Peyer's patch (tissue), 4 donors: ENCODE measurements at places on chromosomes 1 and 21. TPM values are rescaled to one million over a fixed set of nuclear protein-coding genes. Genes with fewer than 3 reads are reported as not detected.
A peak's percentile ranks its signal among the peaks of the same experiment; 100 is the strongest.

KCNJ15 gene
- not detected for total RNA-seq

VHLL gene
- total RNA-seq, result not detected

PTPRC gene
- 13.3 TPM for total RNA-seq

OVAAL gene
- total RNA-seq, result not detected

CHRNB2 gene
- total RNA-seq, result 0.27 TPM

EFNA3 gene
- total RNA-seq, result 4.8 TPM

TAS1R1 gene
- total RNA-seq, result not detected

PIP5K1A gene
- 87.0 TPM for total RNA-seq

GRCh38 chr1:197468543-197469175, 200.6 kb downstream of the CRB1 start:
- no peak overlapping the region for H3K27ac ChIP-seq
- no peak overlapping the region for H3K4me3 ChIP-seq
- no peaks in the 10 kb centered on the region for H3K36me3 ChIP-seq

GRCh38 chr1:156242738-156243137, 754 bp downstream of the BGLAP start:
- H3K4me1 ChIP-seq, result peaks cover 12% of the 10 kb centered on the region
- H3K36me3 ChIP-seq, result no peaks in the 10 kb centered on the region
- H3K4me3 ChIP-seq, result no peak overlapping the region
- no peaks in the 10 kb centered on the region for H3K27me3 ChIP-seq
- no peak for DNase-seq

- no peaks in the 10 kb centered on the region for H3K27me3 ChIP-seq
- H3K4me3 ChIP-seq, result no peak overlapping the region
- no peaks in the 10 kb centered on the region for H3K36me3 ChIP-seq
- no peaks in the 10 kb centered on the region for H3K4me1 ChIP-seq
Measured at GRCh38 chr1:91725989-91726721, 159.8 kb downstream of the TGFBR3 start.

- no peak for DNase-seq
- H3K4me1 ChIP-seq, result no peaks in the 10 kb centered on the region
- no peaks in the 10 kb centered on the region for H3K36me3 ChIP-seq
Measured at GRCh38 chr1:5856246-5856815, 135.9 kb downstream of the NPHP4 start.

DNA sequence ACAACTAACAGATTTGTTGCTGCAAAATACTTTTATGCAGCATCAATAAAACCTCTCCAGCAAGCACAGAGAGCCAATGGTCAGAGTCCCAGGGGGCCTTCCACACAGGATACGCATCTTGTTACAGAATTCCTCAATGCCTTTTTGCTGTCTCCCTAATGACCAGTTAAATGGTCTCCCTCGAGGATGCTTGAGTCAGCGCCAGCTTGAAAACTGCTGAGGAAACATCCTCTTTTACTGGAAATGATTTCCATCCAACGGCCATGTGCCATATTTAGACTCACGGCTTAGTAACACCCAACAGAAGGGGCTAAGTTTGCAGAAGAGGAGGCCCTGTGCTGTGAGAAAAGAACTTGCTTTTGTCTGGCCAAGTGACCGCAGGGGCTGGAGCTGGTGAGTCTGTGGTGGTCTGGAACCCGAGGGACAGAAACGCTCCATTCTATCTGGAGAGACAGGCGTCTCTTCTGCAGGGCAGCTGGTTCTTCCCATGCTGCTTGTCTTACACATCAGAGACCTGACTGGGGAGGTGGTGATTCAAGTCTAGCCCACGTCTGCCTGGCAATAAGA, 496.4 kb downstream of the SETD4 start:
- no peaks in the 10 kb centered on the region for H3K27me3 ChIP-seq
- H3K27ac ChIP-seq, result no peak overlapping the region
- H3K36me3 ChIP-seq, result no peaks in the 10 kb centered on the region
- no peak for DNase-seq

- no peak overlapping the region for H3K27ac ChIP-seq
- no peaks in the 10 kb centered on the region for H3K36me3 ChIP-seq
- H3K4me1 ChIP-seq, result no peaks in the 10 kb centered on the region
Measured at GRCh38 chr1:33719326-33719725, 144.6 kb upstream of the HMGB4 start.

GRCh38 chr1:53477651-53478501, 18.7 kb downstream of the DMRTB1 start:
- H3K4me3 ChIP-seq, result no peak overlapping the region
- H3K27me3 ChIP-seq, result no peaks in the 10 kb centered on the region
- no peaks in the 10 kb centered on the region for H3K36me3 ChIP-seq
- H3K4me1 ChIP-seq, result no peaks in the 10 kb centered on the region
- H3K27ac ChIP-seq, result no peak overlapping the region
- no peak for DNase-seq

GRCh38 chr21:43818685-43819084, 29.3 kb downstream of the RRP1 start:
- no peaks in the 10 kb centered on the region for H3K4me1 ChIP-seq
- no peak overlapping the region for H3K27ac ChIP-seq
- no peak overlapping the region for H3K4me3 ChIP-seq
- H3K36me3 ChIP-seq, result no peaks in the 10 kb centered on the region
- no peak for DNase-seq
- no peaks in the 10 kb centered on the region for H3K27me3 ChIP-seq

- peaks cover 19% of the 10 kb centered on the region for H3K4me1 ChIP-seq
- H3K4me3 ChIP-seq, result no peak overlapping the region
- no peaks in the 10 kb centered on the region for H3K36me3 ChIP-seq
- H3K27ac ChIP-seq, result peak overlapping the region; percentile 1
- no peaks in the 10 kb centered on the region for H3K27me3 ChIP-seq
Measured at GRCh38 chr1:23916209-23917131, 3.3 kb upstream of the CNR2 start.

GRCh38 chr1:155250246-155250632, 5.0 kb downstream of the ENTREP3 start:
- no peak for DNase-seq
- peaks cover 27% of the 10 kb centered on the region for H3K4me1 ChIP-seq
- no peaks in the 10 kb centered on the region for H3K27me3 ChIP-seq
- no peaks in the 10 kb centered on the region for H3K36me3 ChIP-seq
- H3K4me3 ChIP-seq, result peak overlapping the region; percentile 40

- H3K4me1 ChIP-seq, result no peaks in the 10 kb centered on the region
- no peaks in the 10 kb centered on the region for H3K36me3 ChIP-seq
- no peak overlapping the region for H3K27ac ChIP-seq
- H3K4me3 ChIP-seq, result no peak overlapping the region
- DNase-seq, result no peak
- no peaks in the 10 kb centered on the region for H3K27me3 ChIP-seq
Measured at GRCh38 chr1:110736900-110737605, 62.3 kb upstream of the KCNA3 start.

DNA sequence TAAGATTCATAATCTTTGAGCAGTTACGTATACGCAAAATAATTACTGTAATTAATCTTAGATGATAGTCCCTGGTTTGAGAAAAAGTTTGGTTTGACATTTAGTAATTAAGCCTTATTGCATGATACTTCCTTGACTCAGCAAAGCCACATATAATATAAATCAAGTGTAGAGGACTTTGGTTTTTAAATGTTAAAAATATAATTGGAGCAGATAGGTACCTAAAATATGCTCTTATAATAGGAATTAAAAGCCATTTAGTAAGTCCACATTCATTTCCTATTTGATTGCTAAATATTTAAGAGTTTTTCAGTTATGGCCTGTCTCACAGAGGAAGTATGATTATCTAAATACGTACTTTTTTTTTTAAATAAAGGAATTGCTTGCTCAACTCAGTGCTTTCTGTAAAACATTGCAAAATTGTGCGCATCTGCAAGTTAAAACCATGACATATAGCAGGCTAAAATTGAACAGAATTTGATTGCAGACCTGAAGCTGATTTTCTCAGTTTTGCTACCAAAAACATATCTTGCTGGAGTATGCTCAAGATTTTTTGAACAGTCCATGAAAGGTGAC, 20.4 kb downstream of the RPE65 start:
- H3K4me3 ChIP-seq, result no peak overlapping the region
- no peaks in the 10 kb centered on the region for H3K4me1 ChIP-seq
- no peak overlapping the region for H3K27ac ChIP-seq
- DNase-seq, result no peak

- H3K36me3 ChIP-seq, result no peaks in the 10 kb centered on the region
- no peak within 1 kb of the TSS for H3K4me3 ChIP-seq
- no peaks in the 10 kb centered on the region for H3K4me1 ChIP-seq
- DNase-seq, result no peak
- no peak within 1 kb of the TSS for H3K27ac ChIP-seq
Measured at GRCh38 chr1:157099633-157100009, at the start of gene ETV3L. TSS of gene ETV3L (minus strand) at chr1:157099808. CDS start at chr1:157099523, 285 bp downstream.

GRCh38 chr1:229631966-229632365, 5.9 kb downstream of the URB2 start:
- H3K4me3 ChIP-seq, result no peak overlapping the region
- H3K36me3 ChIP-seq, result no peaks in the 10 kb centered on the region
- H3K27ac ChIP-seq, result no peak overlapping the region
- peaks cover 6% of the 10 kb centered on the region for H3K4me1 ChIP-seq

GRCh38 chr1:35553851-35554250, 3.4 kb downstream of the KIAA0319L start:
- H3K36me3 ChIP-seq, result no peaks in the 10 kb centered on the region
- no peak overlapping the region for H3K4me3 ChIP-seq
- no peak overlapping the region for H3K27ac ChIP-seq
- no peaks in the 10 kb centered on the region for H3K27me3 ChIP-seq
- H3K4me1 ChIP-seq, result peaks cover 7% of the 10 kb centered on the region

DNA sequence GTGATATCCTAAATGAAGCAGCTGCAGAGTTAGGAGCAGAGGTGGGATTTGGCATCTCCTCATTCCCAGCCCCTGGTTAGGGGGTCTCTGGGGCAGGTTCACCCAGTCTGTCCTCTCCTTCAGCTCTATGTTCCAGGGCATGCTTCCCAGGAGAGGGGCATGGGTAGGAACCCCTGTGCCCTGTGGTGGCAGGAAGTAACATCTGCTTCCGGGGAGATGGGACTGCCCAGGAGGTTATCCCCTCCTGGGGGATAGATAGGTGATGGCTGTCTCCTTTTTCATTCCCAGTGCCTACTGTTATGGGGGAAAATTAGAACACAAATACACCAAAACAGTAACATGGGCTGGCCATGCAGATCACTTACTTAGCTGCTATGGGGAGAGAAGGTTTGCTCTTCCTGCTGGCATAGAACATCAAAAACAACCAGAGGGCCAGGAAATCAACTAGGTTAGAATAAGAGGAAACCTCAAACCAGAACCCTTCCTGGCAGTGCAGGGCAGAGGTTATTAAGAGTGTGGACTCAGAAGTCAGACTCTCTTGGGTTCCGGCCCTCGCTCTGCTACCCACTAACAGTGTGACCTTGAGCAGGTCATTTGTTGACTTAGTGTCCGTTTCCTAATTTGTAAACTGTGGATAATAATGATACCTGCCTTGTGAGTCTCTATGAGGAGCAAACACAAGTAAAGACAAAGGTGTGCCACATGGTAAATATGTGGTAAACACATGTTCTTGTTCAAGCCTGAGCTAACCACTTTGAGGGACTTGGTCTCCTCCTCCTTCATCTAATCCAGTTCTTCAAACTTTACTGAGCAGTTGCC, 157.8 kb upstream of the JUN start:
- peak; percentile 71 for DNase-seq
- H3K27ac ChIP-seq, result no peak overlapping the region
- peaks cover 6% of the 10 kb centered on the region for H3K4me1 ChIP-seq
- no peaks in the 10 kb centered on the region for H3K27me3 ChIP-seq
- no peaks in the 10 kb centered on the region for H3K36me3 ChIP-seq
- no peak overlapping the region for H3K4me3 ChIP-seq

GRCh38 chr1:93474321-93474720, 26.4 kb downstream of the FNBP1L start:
- no peak overlapping the region for H3K4me3 ChIP-seq
- no peak for DNase-seq
- no peaks in the 10 kb centered on the region for H3K36me3 ChIP-seq
- no peak overlapping the region for H3K27ac ChIP-seq
- H3K27me3 ChIP-seq, result no peaks in the 10 kb centered on the region
- H3K4me1 ChIP-seq, result no peaks in the 10 kb centered on the region

- H3K36me3 ChIP-seq, result no peaks in the 10 kb centered on the region
- H3K4me3 ChIP-seq, result no peak overlapping the region
- no peaks in the 10 kb centered on the region for H3K27me3 ChIP-seq
- H3K27ac ChIP-seq, result no peak overlapping the region
- H3K4me1 ChIP-seq, result no peaks in the 10 kb centered on the region
Measured at GRCh38 chr1:107459204-107459904, 318.5 kb downstream of the NTNG1 start.

GRCh38 chr1:150753416-150753815, 12.2 kb downstream of the CTSS start:
- H3K36me3 ChIP-seq, result no peaks in the 10 kb centered on the region
- no peaks in the 10 kb centered on the region for H3K4me1 ChIP-seq
- DNase-seq, result no peak
- no peak overlapping the region for H3K27ac ChIP-seq
- no peak overlapping the region for H3K4me3 ChIP-seq
- no peaks in the 10 kb centered on the region for H3K27me3 ChIP-seq

DNA sequence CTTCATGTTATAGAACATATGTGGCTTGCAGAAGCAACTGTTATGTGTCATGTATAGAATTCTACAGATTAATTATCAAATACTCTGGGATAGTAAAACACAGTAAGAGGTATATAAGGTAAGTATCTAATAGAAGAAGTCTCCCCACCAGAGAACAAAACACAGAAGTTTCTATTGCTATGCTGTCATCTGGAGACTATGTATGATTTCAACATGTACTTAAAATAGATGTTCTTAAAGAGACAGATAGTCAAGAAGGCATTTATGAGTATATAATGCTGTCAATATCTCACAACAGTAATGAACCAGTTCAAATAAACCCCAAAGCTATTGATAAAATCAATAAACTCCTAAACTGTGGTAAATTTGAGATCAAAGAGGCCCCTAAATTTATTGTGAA, 8.1 kb upstream of the ADCY10 start:
- H3K36me3 ChIP-seq, result no peaks in the 10 kb centered on the region
- no peak overlapping the region for H3K27ac ChIP-seq
- DNase-seq, result no peak
- H3K4me3 ChIP-seq, result no peak overlapping the region
- no peaks in the 10 kb centered on the region for H3K27me3 ChIP-seq

GRCh38 chr1:97186381-97186780, 464.8 kb downstream of the PTBP2 start:
- no peaks in the 10 kb centered on the region for H3K36me3 ChIP-seq
- H3K4me1 ChIP-seq, result no peaks in the 10 kb centered on the region
- H3K27me3 ChIP-seq, result no peaks in the 10 kb centered on the region
- DNase-seq, result no peak

- no peaks in the 10 kb centered on the region for H3K4me1 ChIP-seq
- H3K4me3 ChIP-seq, result no peak overlapping the region
- no peak overlapping the region for H3K27ac ChIP-seq
- no peaks in the 10 kb centered on the region for H3K36me3 ChIP-seq
- no peak for DNase-seq
Measured at GRCh38 chr1:32474954-32475353, 10.1 kb downstream of the ZBTB8B start.

GRCh38 chr21:33237486-33237885, 7.7 kb downstream of the IFNAR2 start:
- no peaks in the 10 kb centered on the region for H3K27me3 ChIP-seq
- DNase-seq, result no peak
- no peaks in the 10 kb centered on the region for H3K36me3 ChIP-seq
- peak overlapping the region; percentile 67 for H3K27ac ChIP-seq
- no peak overlapping the region for H3K4me3 ChIP-seq

DNA sequence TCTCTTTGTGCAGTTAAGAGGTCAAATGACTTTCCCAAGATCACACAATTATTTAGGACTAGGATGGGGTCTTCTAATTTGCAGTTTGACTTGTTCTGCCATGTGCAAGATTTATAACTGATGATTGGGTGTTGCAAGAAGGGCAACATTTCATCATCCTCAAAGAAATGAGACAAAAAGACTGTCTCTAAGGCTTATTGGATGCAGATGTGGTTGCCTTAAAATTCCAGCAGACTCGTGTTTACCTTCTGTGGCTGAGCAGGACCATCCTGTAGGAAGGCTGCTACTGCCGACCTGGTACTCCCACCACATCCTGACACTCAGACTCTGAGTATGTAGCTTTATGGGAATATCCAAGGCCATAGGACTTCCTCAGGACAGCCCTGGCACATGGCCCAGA, 99.9 kb upstream of the SGIP1 start:
- H3K36me3 ChIP-seq, result no peaks in the 10 kb centered on the region
- no peak overlapping the region for H3K27ac ChIP-seq
- H3K4me1 ChIP-seq, result no peaks in the 10 kb centered on the region
- no peak overlapping the region for H3K4me3 ChIP-seq
